Glutamatergic neuron (in vitro differentiated cells): ENCODE measurements at places on chromosomes 2 and 18. TPM values are rescaled to one million over a fixed set of nuclear protein-coding genes. Genes with fewer than 3 reads are reported as not detected.

- peaks cover 11% of the 10 kb centered on the region for H3K4me1 ChIP-seq
- peaks cover 9% of the 10 kb centered on the region for H3K36me3 ChIP-seq
- H3K27ac ChIP-seq = peak overlapping the region; percentile 91
- no peak overlapping the region for H3K4me3 ChIP-seq
These were observed 19.6 kb downstream of the RAMP1 start for GRCh38 chr2:237879058-237879430.

GRCh38 chr18:22872900-22873537 lies 60.1 kb upstream of the RBBP8 start:
- no peak overlapping the region for H3K27ac ChIP-seq
- H3K4me1 ChIP-seq = no peaks in the 10 kb centered on the region
- no peak for DNase-seq
- no peaks in the 10 kb centered on the region for H3K36me3 ChIP-seq
- H3K27me3 ChIP-seq = peaks cover 2% of the 10 kb centered on the region

GRCh38 chr2:241788572-241788971 lies 11.9 kb downstream of the GAL3ST2 start:
- H3K27me3 ChIP-seq = peaks cover 2% of the 10 kb centered on the region
- no peak for DNase-seq
- H3K4me3 ChIP-seq = no peak overlapping the region
- H3K27ac ChIP-seq = no peak overlapping the region
- H3K4me1 ChIP-seq = no peaks in the 10 kb centered on the region

The NGEF gene
- 7.2 TPM for total RNA-seq

DNA sequence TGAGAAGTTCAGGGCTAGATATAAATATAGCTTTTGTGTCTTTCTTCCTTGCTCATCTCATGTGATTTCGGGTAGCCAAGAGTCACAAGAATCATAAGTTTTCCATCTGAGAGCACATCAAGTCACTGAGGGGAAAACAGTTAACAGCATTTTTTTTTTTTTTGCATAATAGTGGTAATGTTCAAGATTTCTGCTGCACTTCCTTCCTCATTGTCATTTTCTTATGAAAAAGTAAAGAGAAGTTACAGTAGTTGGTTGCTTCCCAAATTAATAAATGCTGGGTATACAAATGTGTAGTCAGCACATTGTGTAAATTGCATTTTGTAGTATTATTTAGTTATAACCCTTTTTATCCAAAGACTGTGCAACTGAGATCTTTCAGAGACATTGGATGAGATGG lies 93.6 kb downstream of the ZEB2 start:
- no peak overlapping the region for H3K4me3 ChIP-seq
- peaks cover 4% of the 10 kb centered on the region for H3K27me3 ChIP-seq
- DNase-seq = no peak
- peaks cover 1% of the 10 kb centered on the region for H3K4me1 ChIP-seq
- peaks cover 4% of the 10 kb centered on the region for H3K36me3 ChIP-seq

- H3K27ac ChIP-seq = no peak overlapping the region
- H3K27me3 ChIP-seq = peaks cover 2% of the 10 kb centered on the region
- peaks cover 3% of the 10 kb centered on the region for H3K4me1 ChIP-seq
- H3K36me3 ChIP-seq = no peaks in the 10 kb centered on the region
These were observed 184.7 kb downstream of the MREG start for GRCh38 chr2:215828528-215829184.

- no peak for DNase-seq
- H3K4me3 ChIP-seq = no peak overlapping the region
- no peaks in the 10 kb centered on the region for H3K36me3 ChIP-seq
- H3K27ac ChIP-seq = no peak overlapping the region
These were observed 185.1 kb downstream of the NOL4 start for GRCh38 chr18:34039611-34040010.

DNA sequence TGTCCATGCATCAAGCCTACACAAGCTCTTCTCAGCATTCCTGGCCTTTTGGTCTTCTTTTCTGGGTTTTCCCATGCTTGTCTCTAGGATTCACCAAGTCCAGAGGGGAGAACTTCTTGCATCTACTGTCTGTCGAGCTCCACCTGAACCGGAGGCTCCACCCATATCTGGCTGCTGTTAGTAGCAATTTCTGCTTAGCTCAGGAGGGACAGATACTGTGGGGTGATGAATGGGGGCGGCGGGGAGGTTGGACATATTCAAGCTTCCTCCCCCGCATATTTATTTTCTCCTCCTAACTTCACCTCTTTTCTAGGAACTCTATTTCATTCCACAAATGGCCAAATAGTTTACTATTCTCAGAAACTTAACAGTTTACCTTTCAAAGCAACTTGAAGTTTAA lies 163.5 kb downstream of the PTH2R start:
- DNase-seq = no peak
- no peak overlapping the region for H3K4me3 ChIP-seq
- no peaks in the 10 kb centered on the region for H3K36me3 ChIP-seq

The RFX8 gene
- total RNA-seq = 1.0 TPM

DNA sequence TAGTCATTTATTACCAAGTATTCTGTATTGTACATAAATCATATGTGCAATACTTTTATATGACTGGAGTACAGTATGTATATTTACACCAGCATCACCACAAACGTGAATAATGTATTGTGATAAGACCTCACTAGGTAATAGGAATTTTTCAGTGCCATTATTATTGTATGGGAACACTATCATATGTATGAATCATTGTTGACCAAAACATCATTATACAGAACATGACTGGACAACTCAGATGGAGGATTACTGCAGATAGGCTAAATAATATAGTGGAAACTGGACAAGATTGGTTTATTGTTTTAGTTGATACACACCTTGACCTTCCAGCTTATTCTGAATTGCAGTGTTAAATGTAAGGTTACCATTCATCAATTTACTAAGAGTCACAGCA lies 33.4 kb downstream of the VAPA start:
- H3K27me3 ChIP-seq = peaks cover 4% of the 10 kb centered on the region
- H3K4me3 ChIP-seq = no peak overlapping the region
- DNase-seq = no peak
- H3K27ac ChIP-seq = no peak overlapping the region

DNA sequence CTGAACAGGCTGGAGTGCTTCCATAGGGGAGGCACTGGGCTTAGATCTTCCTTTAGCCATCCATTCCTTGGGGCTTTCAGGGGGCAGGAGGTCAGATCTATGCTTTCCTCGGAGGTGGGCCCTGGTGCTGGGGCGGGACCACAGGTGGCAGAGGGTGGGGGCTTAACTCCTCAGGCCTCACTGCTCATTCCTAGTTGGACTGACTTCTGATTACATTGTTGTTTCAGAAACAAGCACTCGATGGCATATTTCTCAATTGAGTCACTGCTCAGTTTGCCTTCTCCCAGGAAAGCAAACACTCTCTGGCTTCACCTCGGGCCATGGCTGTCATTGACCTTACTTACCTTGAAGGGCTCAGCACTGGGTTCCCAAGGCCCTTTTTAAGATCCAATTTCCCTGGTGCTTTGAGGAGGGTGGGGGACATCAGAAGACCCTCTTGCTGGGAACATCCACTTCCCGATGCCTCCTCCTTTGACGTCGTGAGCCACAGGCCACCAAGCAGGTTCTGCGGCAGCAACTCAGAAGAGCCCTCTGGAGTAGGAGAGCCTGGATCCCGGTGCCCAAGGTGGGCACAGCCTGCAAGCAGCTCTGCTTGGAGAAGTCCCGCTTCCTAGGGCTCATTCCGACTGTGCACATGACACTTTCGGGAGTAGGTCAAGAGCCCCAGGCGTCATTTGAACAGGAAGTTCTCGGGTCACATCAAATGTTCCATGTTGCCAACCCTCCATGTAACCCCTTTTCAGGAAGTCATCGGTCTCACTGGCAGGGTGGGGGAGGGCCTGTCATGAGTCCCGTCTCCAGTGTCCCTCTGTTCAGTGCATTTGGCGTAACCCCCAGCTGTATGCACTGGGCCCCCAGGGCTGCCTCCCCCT lies 40.6 kb downstream of the SDC1 start:
- DNase-seq = peak; percentile 6
- no peaks in the 10 kb centered on the region for H3K36me3 ChIP-seq
- peaks cover 2% of the 10 kb centered on the region for H3K27me3 ChIP-seq

GRCh38 chr2:6944555-6944954 lies 27.3 kb downstream of the RNF144A start:
- H3K36me3 ChIP-seq = peaks cover 30% of the 10 kb centered on the region
- H3K27me3 ChIP-seq = peaks cover 7% of the 10 kb centered on the region
- H3K4me1 ChIP-seq = peaks cover 53% of the 10 kb centered on the region
- H3K4me3 ChIP-seq = no peak overlapping the region
- no peak for DNase-seq

- DNase-seq = no peak
- H3K36me3 ChIP-seq = peaks cover 9% of the 10 kb centered on the region
- peaks cover 4% of the 10 kb centered on the region for H3K27me3 ChIP-seq
- peaks cover 3% of the 10 kb centered on the region for H3K4me1 ChIP-seq
- no peak overlapping the region for H3K27ac ChIP-seq
These were observed 185.8 kb downstream of the FBXO15 start for GRCh38 chr18:73961804-73962203.

DNA sequence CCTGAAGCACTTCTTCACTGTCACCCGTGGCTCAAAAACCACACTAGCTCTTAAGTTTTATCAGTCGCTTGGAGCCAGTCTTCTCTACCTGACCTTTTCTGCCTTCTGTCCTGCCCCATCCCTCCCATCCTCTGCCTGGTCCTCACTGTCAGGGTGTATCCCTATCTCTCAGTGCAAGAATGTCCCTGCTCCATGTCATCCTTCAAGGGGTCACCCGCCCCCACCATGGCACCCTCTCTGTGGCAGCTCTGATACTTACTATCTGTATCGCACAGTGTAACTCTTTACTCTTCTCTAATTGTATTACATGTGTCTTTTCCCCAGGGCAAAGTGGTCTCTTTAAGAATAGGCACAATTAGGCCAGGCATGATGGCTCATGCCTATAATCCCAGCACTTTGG lies 4.4 kb downstream of the VAMP5 start:
- H3K27me3 ChIP-seq = peaks cover 4% of the 10 kb centered on the region
- no peak overlapping the region for H3K27ac ChIP-seq
- H3K4me3 ChIP-seq = peak overlapping the region; percentile 1

DNA sequence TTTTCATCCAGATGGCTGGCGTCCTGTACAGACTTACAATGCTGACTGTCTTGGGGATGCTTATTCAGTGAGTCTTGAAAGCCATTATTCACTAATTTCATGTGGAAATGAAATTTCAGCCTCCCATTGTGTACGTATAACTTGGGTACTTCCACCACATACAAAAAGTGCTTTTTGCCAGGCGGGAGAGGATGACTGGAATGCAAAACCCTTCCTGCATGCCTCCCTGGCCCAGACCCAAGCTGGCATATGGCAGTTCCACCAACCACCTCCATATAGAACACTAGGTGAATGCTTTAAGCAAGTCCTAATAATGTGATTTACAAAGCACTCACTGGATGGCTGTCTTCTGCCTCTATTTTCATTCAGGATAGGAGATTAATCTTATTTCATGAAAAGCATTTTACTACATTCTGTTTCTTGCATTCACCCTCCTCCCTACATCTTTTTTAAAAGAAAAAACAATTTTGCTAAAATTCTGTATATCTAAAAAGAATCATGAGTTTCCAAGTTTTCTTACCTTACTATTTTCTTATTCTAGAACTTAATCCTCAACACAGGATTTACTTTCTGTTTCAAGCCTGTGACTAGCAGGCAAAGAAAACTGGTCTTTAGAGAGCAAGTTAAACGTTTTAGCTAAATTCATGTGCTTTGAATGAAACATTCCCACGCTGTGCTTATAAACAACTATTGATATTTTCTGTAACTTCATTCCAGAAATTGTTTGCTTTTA lies 327.6 kb downstream of the NCKAP5 start:
- no peaks in the 10 kb centered on the region for H3K27me3 ChIP-seq
- H3K27ac ChIP-seq = no peak overlapping the region
- no peak overlapping the region for H3K4me3 ChIP-seq
- DNase-seq = no peak
- peaks cover 5% of the 10 kb centered on the region for H3K4me1 ChIP-seq
- no peaks in the 10 kb centered on the region for H3K36me3 ChIP-seq

The SPP2 gene
- total RNA-seq = not detected

DNA sequence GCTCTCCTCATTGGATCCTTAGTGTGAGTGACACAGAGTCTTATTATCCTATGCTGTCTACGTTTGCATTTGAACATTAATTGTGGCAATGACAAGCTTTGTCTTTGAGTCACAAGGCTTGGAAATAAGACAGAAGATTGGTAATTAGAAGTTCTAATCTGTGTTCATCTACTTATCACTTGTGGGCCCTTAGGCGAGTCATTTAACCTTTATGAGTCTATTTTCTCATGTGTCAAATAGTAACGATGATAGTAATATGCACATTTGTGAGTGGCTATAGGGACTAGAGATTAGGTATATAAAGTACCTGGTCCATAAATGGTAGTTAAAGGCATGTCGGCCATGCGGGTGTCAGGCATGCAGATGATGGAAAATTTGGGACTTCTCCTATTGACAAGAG lies 105.6 kb upstream of the NABP1 start:
- H3K27me3 ChIP-seq = peaks cover 2% of the 10 kb centered on the region
- no peak overlapping the region for H3K27ac ChIP-seq

DNA sequence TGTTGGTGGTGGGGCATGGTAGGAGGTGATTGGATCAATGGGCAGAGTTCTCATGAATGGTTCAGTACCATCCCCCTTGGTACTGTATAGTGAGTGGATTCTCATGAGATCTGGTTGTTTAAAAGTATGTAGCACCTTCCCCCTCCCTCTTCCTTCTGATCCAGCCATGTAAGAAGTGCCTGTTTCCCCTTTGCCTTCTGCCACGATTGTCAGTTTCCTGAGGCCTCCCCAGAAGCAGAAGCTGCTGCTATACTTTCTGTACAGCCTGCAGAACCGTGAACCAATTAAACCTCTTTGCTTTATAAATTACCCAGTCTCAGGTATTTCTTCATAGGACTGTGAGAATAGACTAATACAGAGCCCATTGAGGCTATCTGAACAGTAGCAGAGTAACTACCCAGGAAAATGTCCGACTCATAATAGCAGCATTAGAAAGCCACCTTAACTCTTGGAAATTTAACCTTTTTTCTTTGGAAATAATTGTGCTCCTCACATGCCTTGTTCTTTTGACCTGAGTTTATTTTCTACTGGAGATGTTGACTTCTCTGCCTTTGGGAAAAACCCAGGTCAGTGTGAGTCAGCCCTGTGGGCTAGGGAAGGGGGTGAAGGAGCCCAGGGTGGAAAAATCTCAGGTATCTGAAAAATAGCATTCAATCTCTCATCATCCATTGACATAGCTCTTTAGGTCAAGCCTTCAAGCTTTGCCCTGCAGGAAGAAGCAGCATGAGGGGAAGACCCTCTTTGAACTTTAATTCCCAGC lies 18.1 kb downstream of the CYP1B1 start:
- DNase-seq = no peak
- no peaks in the 10 kb centered on the region for H3K4me1 ChIP-seq
- H3K27ac ChIP-seq = no peak overlapping the region
- no peak overlapping the region for H3K4me3 ChIP-seq

- peak overlapping the region; percentile 80 for H3K27ac ChIP-seq
- peaks cover 8% of the 10 kb centered on the region for H3K36me3 ChIP-seq
- H3K4me3 ChIP-seq = no peak overlapping the region
- DNase-seq = no peak
- H3K27me3 ChIP-seq = peaks cover 5% of the 10 kb centered on the region
These were observed 52.9 kb downstream of the ADI1 start for GRCh38 chr2:3466482-3466863.

The KRTCAP3 gene
- 4.2 TPM for total RNA-seq

The AQP12A gene
- not detected for total RNA-seq

- H3K27me3 ChIP-seq = no peaks in the 10 kb centered on the region
- peaks cover 3% of the 10 kb centered on the region for H3K4me1 ChIP-seq
- H3K36me3 ChIP-seq = no peaks in the 10 kb centered on the region
- no peak overlapping the region for H3K27ac ChIP-seq
- H3K4me3 ChIP-seq = no peak overlapping the region
These were observed 11.7 kb downstream of the ANO7 start for GRCh38 chr2:241199897-241200821.

- H3K4me3 ChIP-seq = peak overlapping the region; percentile 18
- no peaks in the 10 kb centered on the region for H3K36me3 ChIP-seq
- H3K27ac ChIP-seq = no peak overlapping the region
- peaks cover 14% of the 10 kb centered on the region for H3K4me1 ChIP-seq
- no peak for DNase-seq
These were observed 7.4 kb downstream of the DNAJB2 start for GRCh38 chr2:219286436-219287115.
